ENCODE measurements at places on chromosomes 3 and 15.
A peak's percentile ranks its signal among the peaks of the same experiment; 100 is the strongest.

DNA sequence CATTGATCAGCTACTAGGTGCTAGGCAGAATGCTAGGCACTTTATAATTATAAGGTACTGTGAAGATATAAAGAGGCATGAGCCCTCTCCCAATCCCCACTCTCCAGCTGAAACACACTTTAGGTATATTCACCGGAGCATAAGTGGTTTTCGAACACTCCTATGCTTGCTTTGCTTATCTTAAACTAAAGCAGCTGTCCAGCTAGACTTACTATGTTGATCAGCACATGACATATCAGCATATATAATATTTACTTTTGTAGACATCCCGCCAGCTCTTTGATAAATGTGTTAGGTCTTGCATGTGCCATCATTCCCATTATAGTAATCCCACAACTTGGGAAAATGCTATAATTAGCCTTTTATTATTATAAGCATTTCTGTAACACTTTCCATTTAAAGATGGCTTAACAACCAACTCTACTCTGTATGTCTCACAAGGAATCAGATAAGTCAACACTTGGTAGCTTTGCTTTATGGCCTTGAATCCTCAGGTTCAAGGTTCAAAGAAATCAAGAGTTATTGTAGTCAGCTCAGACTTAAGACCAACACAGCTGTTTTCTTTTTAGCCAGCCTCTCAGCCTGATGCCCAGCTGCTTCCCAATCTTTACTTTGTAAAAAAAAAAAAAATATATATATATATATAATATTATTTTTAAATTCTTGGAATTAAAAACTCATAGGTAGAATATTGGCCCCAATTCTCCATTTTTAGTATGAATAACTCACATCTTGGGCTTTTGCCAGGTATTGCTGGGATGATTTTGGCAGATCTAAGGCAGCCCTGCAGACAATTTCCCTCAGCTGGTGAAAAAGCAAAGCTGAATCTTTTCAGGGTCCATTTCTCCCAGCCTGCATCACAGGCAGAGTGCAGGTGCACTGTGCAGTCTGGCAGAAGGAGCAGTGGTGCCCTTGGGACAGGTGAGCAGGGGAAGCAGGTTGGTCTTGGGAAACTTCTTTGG lies 104.2 kb downstream of the THRB start:
- no peak for DNase-seq

DNA sequence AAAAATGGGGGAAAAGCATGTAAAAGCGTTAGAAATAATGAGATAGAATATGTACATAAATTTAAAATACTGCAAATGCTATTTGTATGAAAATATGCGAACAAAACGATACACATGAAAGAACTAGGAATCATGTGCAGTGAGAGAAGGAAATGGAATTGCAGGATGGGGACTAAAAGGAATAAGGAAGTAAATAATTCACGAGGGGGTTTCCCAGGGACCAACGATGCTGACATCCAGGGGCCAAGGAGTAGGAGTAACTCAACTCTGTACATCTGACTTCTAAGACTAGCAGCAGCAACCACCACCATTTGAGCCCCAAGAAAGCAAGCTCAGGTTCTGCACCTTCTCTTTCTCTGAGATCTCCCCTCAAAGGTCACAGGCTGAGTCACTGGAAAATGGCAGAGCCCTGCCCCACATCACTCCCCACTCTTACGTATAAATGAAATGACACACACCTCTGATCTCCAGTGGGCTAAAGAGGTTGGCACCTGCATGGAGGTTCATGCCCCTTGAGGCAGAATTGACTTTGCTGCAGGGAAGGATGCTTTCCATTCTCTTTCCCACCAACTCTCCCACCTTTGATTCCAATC lies 100.0 kb upstream of the DLG1 start:
- peak; percentile 61 for DNase-seq

DNA sequence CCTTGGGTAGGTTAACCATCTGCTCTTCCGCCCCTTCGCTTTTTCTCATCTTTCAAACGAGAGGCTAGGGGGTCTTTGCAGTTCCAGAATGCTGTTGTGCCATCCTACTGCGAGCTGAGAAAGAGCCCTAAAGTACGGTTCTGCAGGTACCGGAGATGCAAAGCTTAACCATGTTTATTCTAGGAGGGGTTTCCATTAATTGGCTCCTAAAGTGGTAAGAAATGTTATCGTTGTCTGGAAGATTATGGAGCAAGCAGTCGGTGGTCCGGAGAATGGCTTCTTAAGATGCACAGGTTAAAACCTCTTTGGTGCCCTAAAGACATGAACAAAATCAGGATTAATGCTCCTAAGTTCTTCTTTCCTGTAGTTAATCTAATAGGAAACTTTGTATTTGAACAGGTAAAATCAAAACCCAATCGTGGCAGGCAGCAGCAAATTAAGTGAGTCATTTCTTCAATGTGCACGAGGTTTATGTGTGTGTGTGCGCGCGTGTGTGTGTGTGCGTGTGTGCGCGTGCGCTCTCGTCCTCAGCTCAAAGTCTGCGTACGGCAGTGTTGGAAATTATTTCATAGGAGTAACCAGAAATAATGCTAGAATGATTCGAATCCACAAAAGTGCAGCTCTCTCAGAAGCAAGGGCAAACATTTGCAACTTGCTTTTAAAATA lies 772 bp downstream of the FAM81A start:
- no peak for DNase-seq

DNA sequence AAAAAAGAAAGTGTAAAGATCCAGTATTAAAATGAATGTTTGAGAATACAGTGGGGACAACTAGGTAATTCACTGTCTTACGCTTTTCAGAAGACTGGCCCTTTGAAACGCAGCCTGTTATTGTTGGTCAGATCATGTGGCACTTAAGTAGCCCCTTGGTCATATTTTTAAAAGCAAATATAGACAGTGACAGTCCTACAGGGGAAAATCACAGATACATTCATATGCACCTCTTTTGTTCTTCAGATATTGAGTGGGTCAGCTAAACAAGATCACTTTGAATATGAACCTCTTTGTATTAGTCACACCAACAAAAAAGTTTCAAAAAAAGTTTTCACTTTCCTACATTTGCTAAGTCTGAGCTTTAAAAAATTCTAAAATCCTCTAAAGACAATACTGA lies 36.0 kb downstream of the TIGIT start:
- DNase-seq: no peak

- no peak for DNase-seq
Observed at GRCh38 chr3:172808969-172809546, 58.5 kb downstream of the ECT2 start.

GRCh38 chr3:72818092-72818773 lies 30.0 kb downstream of the SHQ1 start:
- no peak for DNase-seq

- no peak for DNase-seq
Observed at GRCh38 chr15:101450403-101451265, 38.9 kb downstream of the PCSK6 start.

GRCh38 chr3:16112910-16113504 lies 61.5 kb upstream of the GALNT15 start:
- DNase-seq: no peak

DNA sequence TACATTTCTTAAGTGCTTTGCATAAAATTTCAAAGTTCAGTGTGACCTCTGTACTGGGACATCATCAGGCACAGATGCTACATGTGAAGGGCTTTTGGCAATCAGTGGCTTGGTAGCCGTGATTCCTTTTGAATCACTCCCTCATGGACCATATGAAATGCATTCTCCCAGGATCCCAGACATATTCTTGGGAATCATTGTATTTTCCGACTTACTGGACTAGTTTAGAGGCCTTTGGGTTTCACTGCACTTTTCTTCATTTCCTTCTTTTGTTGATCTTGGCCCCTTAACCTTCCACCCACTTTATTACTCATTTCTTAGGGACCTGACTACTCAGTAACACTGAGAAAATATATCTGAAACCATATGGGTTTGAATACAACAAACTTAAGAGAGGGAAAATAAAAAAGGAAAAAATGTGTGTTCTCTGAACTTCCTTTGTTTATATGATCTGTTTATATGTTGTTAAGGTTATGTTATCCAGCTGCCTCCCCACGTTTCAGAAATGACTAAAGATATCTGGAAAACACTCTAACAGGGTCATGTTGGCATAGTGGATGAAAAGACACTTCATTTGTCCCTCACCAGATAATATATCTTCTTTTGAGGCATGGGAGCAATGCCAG lies 35.1 kb downstream of the HMG20A start:
- DNase-seq: no peak

DNA sequence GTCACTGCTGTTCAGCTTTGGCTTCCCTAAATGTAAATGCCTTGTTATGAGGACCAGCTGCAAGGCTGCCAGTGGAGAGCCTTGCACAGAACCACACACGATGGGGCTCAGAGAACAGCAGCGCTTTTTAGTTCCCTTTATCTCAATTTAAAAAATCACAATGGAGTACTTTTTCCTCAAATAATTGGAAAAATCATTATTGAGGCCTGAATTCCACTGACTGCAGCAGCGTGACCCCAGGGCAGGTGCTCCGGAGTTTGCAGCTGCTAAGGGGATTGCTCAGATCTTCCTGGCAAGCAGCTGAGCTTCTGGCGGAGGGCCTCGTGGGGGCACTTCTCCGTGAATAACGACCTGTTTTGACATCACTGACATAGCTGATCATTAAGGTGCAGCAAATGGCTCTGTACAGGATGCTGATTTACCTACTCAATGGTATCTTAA lies 245.6 kb upstream of the TRIM42 start:
- DNase-seq: no peak

- DNase-seq: no peak
Observed at GRCh38 chr3:61158667-61159066, 92.6 kb downstream of the FHIT start.

GRCh38 chr3:5463991-5464390 lies 276.5 kb downstream of the EDEM1 start:
- no peak for DNase-seq

- no peak for DNase-seq
Observed at GRCh38 chr15:79811406-79812405, 85.1 kb downstream of the MTHFS start.

GRCh38 chr15:68783226-68784058 lies 37.3 kb downstream of the ANP32A start:
- DNase-seq: peak; percentile 69

GRCh38 chr15:62770752-62771151 lies 271.8 kb upstream of the TPM1 start:
- no peak for DNase-seq

DNA sequence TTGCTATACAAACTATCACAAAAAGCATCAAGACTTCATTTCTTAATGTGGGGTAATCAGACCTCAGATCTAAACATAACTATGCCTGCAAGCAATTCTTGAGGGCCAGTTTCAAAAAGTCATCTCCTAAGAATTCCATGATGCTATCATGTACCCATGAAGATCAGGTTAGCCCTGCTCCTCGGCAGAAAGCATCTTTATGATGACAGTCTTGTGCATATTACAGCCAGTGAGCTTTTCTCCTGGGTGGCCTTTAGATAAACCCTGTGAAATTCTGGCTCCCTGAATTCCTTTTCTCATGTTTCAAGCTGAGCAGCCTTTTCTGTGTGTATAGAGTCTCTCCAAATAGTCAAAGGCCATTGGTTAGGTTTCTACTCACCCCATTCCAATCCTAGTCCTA lies 201.9 kb upstream of the MCTP2 start:
- DNase-seq: no peak

Measured in stimulated activated naive CD8-positive, alpha-beta T cell treated with anti-CD3 and anti-CD28 coated beads, Interleukin-15, Interleukin-2, amounts not matched to agents 100 U/mL and 50 U/mL, for 24 hours (primary cell).